Activated gamma-delta T cell treated with anti-CD3 and anti-CD28 coated beads, Interleukin-2, amount 50 U/mL, for 16 hours (primary cell): ENCODE measurements at places on chromosomes 11 and 22.

- no peak for DNase-seq
These were observed 5.7 kb downstream of the DIXDC1 start for GRCh38 chr11:111942829-111943228.

GRCh38 chr11:113188371-113188834 is 126.0 kb upstream of the TTC12 start:
- no peak for DNase-seq

GRCh38 chr11:114250993-114251814 is 45.0 kb upstream of the NNMT start:
- DNase-seq = no peak

GRCh38 chr11:99098258-99098657 is 77.5 kb downstream of the CNTN5 start:
- DNase-seq = no peak
